ENCODE measurements at places on chromosomes 2 and 18.

DNA sequence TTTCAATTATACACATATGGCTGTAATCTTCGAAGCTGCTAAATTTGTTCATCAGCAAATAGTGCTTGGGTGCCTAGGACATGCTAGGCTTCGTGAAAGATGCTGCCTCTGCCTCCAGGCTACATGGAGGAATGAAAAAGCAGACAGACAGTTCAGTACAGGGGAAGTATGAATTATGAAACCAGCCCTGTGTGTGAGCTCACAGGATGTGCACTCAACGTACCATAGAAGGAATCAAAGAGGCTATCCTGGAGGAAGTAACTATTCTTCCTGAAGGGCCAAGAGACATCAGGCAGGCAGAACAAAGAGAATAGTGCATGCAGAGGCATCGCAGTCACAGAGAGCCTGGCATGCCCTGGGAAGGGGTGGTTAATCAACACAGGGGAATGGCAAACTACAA, 61.4 kb downstream of the DYM start:
- no peak for DNase-seq

- no peak for DNase-seq
Observed at GRCh38 chr2:120236316-120236715, 13.1 kb upstream of the TMEM185B start.

GRCh38 chr2:70084973-70085710, 2.1 kb upstream of the PCBP1 start:
- DNase-seq: peak; percentile 67

DNA sequence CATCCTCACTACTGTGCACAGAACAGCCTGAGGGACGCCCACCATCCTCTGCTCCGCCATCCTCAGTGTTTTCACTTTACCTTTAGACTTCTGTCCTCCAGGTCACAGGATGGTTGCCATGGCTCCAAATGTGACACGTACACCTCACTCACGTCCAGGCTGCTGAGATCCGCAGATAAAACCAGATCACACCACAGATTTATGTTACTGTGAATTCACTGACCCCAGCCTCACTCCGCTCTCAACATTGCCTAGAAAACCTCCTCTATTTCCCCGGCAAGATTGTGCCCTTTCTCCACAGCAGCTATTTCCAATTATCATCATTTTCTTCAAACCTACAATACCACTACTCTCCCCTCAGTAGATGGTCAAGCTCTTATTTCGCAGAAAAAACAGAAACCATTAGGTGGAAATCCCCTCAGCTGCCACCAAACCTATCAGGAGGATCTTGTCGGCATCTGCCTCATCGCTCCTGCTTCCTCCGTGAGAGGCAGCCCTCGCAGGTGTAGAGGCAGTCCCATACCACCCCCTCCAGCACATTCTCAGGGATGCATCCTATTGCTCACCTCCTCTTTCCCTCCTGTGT, 49.8 kb upstream of the SLC1A4 start:
- DNase-seq: no peak

- no peak for DNase-seq
Observed at GRCh38 chr2:47420214-47420613, 17.3 kb downstream of the MSH2 start.

- DNase-seq: no peak
Observed at GRCh38 chr18:2653467-2653866, 2.1 kb upstream of the SMCHD1 start.

DNA sequence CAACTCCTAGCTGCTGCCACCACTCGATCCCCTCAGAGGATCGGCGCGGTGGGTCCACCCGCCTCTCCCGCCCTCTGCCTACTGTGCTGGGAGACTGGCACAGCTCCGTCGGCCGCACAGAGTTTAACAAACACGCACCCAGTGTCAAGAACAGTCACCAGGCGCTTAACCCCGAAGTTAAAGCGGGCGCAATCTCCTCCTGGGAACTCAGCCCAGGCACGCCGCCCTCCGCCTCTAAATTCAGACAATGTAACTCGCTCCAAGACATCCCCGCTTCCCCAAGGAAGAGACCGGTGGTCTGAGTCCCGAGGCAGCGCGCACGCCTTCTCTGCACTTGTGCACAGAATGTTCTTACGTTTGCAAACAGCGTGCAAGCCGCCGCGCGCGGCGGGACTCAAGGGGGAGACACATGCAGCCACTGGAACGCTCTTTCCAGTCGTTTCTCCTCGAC, 533 bp downstream of the CXCR4 start:
- DNase-seq: peak; percentile 32

DNA sequence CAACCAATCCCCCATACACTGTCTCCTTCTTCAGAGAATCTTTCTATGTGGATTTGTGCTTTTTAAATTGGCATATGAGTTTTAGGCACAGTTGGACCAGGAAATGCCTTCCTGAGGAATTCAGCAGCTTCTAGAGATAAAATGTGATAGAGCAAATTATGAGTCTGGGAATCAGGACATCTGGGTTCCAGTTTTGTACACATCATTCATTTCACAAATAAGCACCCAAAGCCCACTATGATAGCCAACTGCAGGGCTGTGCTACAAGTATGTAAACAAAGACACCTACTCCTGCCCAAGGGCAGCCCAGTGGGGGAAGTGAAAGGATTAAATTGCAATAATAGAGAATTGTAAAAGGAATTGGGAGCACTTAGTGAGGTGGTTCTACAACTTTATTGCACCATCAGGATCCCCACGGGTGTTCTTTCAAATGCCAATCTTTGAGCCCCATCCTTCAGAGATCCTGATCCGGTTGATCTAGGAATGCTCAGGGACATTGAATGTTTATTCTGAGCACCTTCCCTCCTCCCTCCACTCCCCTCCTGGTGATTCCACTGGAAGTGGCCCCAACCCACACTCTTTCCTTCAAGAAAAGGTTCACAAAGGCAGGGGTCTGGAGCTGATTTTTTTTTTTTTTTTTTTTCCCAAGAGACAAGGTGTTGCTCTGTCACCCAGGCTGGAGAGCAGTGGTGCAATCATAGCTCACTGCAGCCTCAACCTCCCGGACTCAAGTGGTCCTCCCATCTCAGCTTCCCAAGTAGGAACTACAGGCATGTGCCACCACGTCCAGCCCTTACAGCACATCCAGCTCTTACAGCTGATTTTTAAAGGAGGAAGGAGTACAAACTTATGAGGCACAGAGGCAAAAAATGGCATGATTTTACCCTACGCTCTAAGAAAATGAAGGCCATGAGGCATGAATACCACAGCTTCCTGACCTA, 11.1 kb upstream of the KCMF1 start:
- no peak for DNase-seq

DNA sequence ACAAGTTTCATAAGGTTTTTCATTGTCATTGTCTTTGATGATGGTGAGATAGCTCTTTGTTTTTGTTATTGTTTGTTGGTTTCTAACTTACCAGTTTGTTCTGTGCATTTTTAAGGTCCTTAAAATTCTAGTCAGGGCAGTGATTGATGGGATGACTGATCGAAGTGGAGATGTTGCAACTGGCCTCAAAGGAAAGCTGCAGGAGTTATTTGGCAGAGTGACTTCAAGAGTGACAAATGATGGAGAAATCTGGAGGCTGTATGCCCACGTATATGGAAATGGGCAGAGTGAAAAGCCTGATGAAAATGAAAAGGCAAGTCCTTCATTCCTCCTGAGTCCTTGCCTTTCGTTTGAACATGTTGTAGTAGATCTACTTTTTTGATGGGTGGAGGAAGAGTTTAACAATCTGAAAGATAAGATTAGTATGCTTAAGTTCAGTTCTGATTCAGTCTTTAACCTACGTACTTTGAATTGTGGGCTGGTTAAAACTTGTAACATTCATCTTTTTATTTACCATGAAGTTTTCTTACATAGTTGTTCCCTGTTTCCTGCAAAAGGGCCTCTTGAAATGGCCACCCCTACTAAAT, 135.8 kb upstream of the LTBP1 start:
- DNase-seq: no peak

GRCh38 chr2:229027353-229028105, 243.6 kb downstream of the PID1 start:
- DNase-seq: no peak

DNA sequence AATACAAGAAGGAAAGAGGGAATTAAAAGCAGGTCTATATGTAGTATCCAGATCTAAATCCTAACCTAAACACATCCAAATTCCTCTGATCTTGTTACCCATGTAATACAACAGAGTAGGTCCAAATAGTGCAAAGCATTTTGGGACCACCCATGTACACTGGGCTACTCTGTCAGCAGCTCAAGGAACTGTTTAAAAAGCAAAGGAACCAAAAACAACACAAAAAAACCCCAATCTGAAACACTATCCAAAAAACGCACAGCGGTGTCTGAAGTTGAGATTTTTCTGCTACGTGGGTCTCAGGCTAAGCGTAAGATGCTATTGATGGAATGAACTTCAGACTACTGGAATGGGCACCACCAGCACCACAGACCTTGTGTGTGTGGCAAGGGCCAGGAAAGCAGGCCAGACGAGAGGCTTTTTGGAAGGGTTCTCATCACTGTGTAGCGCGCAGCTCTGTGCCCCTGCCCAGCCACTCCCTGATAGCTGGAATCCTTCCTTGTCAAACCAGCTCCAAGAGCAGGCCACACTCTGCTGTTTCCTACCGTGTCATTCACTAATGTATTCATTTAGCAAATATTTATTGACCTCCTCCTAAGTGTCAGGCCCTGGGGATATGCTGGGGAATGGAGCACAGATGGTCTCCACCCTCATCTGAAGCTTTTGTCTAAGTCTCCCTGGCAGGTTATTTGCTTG, 101.4 kb downstream of the COLEC12 start:
- no peak for DNase-seq

DNA sequence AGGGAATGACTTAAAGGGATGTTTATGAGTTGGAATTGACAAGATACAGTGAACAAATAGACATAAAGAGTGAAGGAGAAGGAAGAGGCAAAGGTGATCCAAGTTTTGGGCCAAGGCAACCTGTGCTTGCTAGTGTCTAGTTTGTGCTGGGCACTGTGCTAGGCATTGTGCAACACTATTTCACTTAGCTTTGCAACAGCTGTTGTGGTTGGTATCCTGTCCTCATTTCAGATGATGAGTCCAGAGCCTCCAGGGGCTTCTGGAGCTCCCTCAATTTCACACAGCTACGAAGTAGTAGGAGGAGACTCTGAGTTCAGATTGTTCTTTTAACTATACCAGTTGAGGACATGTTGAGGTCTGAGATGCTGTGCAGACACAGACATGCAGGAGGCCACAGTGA, 18.1 kb upstream of the LOXHD1 start:
- no peak for DNase-seq

DNA sequence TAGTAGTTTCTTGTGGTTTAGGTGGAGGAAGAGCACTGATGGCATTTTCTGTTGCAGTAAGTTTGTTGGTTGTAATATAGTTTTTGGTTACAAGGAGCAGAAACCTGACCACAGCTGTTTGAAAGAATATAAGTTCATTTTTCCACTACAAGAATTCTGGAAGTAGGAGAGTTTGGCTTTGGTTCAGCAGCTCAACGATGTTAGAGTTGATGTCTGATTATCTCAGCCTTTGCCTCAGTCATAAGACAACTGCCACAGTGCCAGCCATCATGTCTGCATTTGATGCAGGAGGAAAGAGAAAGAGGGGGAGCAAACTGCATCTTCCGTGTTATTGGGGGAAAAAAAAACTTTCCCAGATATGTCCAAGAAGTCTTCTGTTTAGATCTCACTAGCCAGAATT, 119.1 kb downstream of the LYPD1 start:
- DNase-seq: no peak

- no peak for DNase-seq
Observed at GRCh38 chr2:161373942-161374341, 42.2 kb upstream of the TBR1 start.

GRCh38 chr2:135072125-135072997, 20.3 kb downstream of the RAB3GAP1 start:
- no peak for DNase-seq

DNA sequence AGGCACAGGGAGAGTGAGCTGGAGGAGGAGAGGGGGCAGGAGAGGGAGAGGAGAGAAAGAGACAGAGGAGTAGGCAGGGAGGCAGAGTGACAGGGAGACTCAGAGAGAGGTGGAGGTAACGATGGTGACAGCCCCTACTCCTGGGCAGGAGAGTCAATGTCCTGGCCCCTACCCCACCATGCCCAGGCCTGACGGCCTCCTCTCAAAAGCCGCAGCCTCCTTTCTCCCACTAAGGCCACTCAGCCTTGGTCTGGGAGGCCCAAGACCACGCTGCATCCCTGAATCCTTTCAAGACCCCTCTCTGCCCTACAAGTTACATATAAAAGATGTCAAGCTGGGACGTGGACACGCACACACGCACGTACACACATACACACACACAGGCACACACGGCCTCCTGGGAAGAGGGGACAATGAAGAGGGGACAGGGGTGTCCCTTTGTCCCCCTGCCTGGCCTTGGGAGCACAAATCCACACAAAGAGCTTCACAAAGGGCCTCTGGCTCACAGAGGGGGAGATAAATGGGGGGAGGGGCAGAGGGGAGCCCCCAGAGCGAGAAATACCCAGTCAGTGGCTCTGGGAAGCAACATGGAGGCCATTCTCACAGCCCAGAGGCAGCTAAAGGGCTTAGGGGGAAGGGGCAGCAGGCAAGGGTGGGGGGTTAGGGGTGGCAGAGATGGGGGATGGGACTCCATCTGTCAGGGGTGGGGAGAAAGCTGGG, 19.5 kb upstream of the TNS1 start:
- DNase-seq: no peak
